ENCODE measurements at places on chromosomes 3 and 15.

DNA sequence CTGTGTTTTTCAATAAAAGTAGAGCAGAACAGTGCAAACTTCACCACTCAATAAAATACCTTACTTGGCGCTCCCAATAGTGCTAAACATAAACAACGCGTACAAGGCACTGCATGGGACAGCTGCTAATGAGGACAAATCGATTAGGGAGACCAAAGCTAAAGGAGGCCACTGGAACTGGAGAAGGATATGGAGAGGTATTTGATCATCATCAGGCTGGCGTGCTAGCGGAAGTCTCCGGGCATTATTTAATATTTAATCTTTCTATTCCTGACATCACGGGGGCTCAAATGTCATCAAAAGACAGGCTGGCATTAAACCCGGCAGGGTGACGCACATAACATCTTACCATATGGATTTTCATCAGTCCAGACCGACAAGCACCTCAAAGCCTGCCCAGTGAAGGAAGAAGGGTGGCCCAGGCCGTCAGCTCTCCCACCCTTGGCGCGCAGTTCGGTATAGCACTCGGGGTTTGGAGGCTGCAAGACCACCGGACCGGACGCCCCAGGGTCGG, 604 bp downstream of the CCPG1 start:
- DNase-seq: no peak
- no peaks in the 10 kb centered on the region for H3K36me3 ChIP-seq
- H3K4me1 ChIP-seq: peaks cover 44% of the 10 kb centered on the region

GRCh38 chr3:45109771-45110508, 36.2 kb downstream of the CDCP1 start:
- H3K4me1 ChIP-seq: peaks cover 13% of the 10 kb centered on the region
- H3K4me3 ChIP-seq: no peak overlapping the region
- H3K36me3 ChIP-seq: peaks cover 21% of the 10 kb centered on the region
- DNase-seq: no peak
- H3K27me3 ChIP-seq: no peaks in the 10 kb centered on the region

DNA sequence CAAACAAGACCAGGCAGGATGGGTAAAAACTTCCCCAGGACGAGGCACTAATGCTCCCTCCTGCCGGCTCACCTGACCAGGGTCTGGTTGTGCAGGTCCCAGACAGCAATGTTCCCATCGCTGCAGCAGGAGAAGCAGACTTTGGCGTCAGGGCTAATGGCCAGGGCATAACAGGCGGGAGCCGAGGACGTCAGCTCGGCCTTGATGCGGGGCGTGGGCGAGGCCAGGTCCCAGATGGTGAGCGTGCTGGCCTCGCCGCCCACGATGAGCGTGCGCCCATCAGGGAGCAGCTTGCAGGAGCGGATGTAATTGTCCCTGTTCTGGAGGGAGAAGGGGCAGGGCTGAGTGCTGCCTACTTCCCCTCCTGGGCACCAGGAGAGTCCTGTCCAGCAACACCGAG, 43.4 kb downstream of the TLE3 start:
- DNase-seq: peak; percentile 50
- H3K36me3 ChIP-seq: peaks cover 100% of the 10 kb centered on the region
- no peak overlapping the region for H3K4me3 ChIP-seq
- no peak overlapping the region for H3K27ac ChIP-seq
- H3K4me1 ChIP-seq: no peaks in the 10 kb centered on the region

- no peak overlapping the region for H3K27ac ChIP-seq
- DNase-seq: no peak
- H3K36me3 ChIP-seq: no peaks in the 10 kb centered on the region
- H3K27me3 ChIP-seq: no peaks in the 10 kb centered on the region
Measured at GRCh38 chr3:178618896-178619295, 82.7 kb downstream of the KCNMB2 start.

DNA sequence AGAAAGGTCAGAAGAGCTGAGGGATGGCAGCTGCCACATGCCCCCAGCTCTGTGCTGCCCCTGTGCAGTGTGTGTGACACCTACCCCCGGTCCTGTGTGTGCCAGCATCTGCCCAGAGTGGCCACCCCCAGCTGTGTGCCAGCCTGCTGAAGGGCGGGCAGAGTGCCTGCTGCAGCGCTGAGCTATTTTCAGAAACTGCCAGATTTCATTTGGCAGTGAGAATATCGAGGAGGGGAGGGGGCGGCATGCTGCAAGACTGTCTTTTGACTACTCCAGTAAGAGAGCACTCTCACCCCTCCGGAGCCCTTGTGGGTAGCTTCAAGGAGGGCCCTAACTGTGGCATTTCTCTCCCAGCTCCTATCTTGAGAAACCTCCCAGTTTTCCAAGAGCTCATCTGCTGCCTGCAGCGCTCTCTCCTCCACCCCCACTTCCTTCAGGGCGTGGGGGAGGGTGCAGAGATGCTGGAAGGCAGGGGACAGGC, 25.2 kb upstream of the DOCK3 start:
- no peak overlapping the region for H3K4me3 ChIP-seq
- peaks cover 46% of the 10 kb centered on the region for H3K36me3 ChIP-seq
- no peak overlapping the region for H3K27ac ChIP-seq
- no peaks in the 10 kb centered on the region for H3K27me3 ChIP-seq
- DNase-seq: no peak

DNA sequence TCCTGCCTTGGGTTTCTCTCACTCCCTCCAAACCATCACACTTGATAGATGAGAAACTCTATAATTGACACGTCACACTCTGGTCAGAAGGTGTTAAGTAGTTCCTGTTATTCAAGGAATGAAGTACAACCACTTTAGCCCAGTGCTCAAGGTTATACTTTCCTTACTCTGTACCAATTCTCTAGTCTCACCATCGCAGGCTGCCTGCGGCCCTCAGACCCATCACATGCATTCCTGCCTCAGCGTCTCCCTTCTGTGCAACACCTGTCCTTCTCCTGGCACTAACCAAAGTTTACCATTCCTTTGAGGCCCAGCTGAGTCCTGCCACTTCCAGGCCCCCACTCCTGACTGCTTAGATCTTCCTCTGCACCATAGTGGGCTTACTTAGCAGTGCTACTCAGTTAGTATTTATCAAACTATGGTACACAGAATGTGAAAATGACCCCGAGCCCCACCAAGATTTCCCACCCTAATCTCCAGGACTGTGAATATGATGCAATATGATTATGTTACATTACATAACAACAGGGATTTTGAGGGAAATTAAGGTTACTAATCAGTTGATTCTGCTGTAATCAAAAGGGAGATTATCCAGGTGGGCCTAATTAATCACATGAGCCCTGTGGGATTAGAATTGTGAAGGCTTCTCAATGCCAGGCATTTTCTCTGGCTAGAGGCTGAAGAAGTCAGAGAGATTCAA, 36.2 kb downstream of the SPINK8 start:
- no peaks in the 10 kb centered on the region for H3K27me3 ChIP-seq
- peaks cover 60% of the 10 kb centered on the region for H3K36me3 ChIP-seq
- H3K4me1 ChIP-seq: peaks cover 24% of the 10 kb centered on the region
- H3K27ac ChIP-seq: no peak overlapping the region

DNA sequence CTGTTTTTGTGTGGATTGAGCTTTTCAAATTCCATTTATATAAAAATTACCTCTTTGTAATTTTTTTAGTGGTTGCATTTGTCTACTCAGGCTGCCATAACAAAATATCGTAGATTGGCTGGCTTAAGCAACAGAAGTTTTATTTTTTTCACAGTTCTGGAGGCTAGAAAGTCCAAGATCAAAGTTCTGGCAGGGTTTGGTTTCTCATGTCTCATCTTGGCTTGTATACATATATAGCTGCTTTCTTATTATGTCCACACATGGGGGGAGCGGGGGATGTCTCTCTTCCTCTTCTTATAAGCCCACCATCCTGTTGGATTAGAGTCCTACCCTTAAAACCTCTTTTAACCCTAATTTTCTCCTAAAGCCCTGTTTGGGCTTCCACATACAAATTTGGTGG, 28.5 kb downstream of the MGA start:
- H3K27ac ChIP-seq: no peak overlapping the region
- peaks cover 11% of the 10 kb centered on the region for H3K4me1 ChIP-seq
- H3K27me3 ChIP-seq: no peaks in the 10 kb centered on the region
- no peak for DNase-seq

- no peak for DNase-seq
- no peaks in the 10 kb centered on the region for H3K36me3 ChIP-seq
- no peaks in the 10 kb centered on the region for H3K4me1 ChIP-seq
- no peak overlapping the region for H3K27ac ChIP-seq
Measured at GRCh38 chr15:34837246-34838016, 42.1 kb upstream of the ACTC1 start.

- H3K36me3 ChIP-seq: no peaks in the 10 kb centered on the region
- no peaks in the 10 kb centered on the region for H3K27me3 ChIP-seq
- no peak overlapping the region for H3K4me3 ChIP-seq
- DNase-seq: no peak
Measured at GRCh38 chr15:39823634-39824033, 41.0 kb upstream of the FSIP1 start.

GRCh38 chr3:101879102-101879501, 29.8 kb downstream of the NFKBIZ start:
- peaks cover 24% of the 10 kb centered on the region for H3K4me1 ChIP-seq
- H3K36me3 ChIP-seq: no peaks in the 10 kb centered on the region
- no peaks in the 10 kb centered on the region for H3K27me3 ChIP-seq
- H3K4me3 ChIP-seq: no peak overlapping the region
- no peak for DNase-seq
- peak overlapping the region; percentile 38 for H3K27ac ChIP-seq

DNA sequence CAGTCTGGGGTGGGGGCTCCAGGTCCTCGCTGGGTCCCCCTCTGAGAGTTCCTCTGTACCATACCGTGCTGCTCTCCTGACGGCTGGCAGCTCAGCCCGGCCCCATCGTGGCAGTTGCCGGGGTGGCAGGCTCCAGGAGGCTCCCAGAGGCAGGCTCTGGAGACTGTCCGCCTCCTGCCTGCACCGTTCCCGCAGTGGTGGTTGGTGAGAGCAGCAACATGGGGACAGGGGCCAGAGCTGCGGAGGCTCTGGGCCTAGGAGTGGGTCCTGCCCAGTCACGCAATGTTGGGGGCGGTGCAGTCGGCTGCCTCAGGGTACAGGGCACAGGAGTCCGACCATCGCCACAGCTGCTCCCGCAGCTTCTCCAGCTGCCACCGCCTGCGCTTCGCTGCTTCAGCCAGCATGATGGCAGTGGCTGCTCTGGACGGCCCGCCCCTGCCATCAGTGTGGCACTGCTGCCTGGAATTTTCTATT, 492.7 kb downstream of the AGBL1 start:
- no peak overlapping the region for H3K4me3 ChIP-seq
- no peak for DNase-seq
- H3K36me3 ChIP-seq: no peaks in the 10 kb centered on the region
- no peaks in the 10 kb centered on the region for H3K4me1 ChIP-seq

DNA sequence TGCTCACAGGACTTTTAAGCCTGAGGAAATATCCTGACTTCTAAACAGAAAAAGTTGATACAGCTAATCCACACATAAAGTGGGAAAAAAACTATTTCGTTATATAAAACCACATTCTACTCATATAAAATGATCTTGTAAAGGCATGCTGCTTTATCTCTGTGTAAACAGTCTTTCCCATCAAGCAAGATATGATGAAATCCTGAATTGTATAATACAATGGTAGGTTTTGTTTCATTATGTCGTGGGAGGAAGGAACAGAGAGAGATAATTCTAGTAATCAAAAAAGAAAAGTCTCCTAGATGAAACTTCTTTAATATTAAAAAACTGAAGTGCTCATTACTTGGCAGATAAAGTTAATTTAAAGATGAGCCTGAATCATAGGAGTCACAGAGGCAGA, 92.6 kb upstream of the SNTN start:
- DNase-seq: no peak
- H3K36me3 ChIP-seq: no peaks in the 10 kb centered on the region
- H3K27me3 ChIP-seq: no peaks in the 10 kb centered on the region
- H3K27ac ChIP-seq: no peak overlapping the region
- no peaks in the 10 kb centered on the region for H3K4me1 ChIP-seq

DNA sequence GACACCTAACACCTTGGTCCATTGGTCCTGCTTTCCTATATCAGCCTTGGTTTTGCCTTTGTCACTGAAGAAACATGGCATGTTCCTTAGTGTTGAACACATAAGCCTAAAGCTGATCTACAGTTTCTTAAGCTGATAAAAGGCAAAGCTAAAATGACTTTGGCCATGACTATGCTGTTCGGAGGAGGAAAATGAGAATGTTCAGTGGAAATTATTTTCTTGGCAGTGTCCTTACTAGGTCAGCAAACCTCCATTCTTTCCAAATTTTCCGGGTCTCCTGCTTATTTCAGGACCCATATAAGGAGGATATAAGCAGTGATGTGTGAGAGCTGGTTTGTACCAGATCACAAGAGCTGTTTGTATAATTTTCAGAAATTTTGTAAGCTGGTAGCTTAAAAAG, 832.9 kb upstream of the CFAP20DC start:
- no peak overlapping the region for H3K27ac ChIP-seq
- H3K4me1 ChIP-seq: peaks cover 9% of the 10 kb centered on the region
- H3K4me3 ChIP-seq: no peak overlapping the region
- H3K27me3 ChIP-seq: no peaks in the 10 kb centered on the region
- no peaks in the 10 kb centered on the region for H3K36me3 ChIP-seq

DNA sequence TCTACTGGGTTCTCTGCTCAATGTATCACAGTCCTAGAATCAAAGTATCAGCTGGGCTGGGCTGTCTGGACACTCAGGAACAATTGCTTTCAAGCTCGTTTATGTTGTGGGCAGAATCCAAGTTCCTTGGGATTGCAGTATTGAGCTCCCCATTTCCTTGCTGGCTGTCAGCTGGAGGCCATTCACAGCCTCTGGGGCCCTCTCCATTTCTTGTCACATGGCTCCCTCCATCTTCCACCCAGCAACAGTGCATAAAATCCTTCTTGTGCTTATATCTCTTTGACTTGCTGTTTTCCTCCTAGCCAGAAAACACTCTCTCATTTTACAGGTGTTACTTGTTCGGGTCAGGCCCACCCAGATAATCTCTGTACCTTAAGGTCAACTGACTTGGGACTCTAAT, 363.5 kb downstream of the IGSF11 start:
- H3K4me3 ChIP-seq: no peak overlapping the region
- no peak overlapping the region for H3K27ac ChIP-seq
- H3K27me3 ChIP-seq: no peaks in the 10 kb centered on the region
- H3K4me1 ChIP-seq: no peaks in the 10 kb centered on the region
- DNase-seq: no peak

- no peaks in the 10 kb centered on the region for H3K27me3 ChIP-seq
- no peaks in the 10 kb centered on the region for H3K4me1 ChIP-seq
- H3K4me3 ChIP-seq: no peak overlapping the region
- no peaks in the 10 kb centered on the region for H3K36me3 ChIP-seq
- no peak overlapping the region for H3K27ac ChIP-seq
Measured at GRCh38 chr3:31116651-31117050, 222.2 kb upstream of the GADL1 start.

DNA sequence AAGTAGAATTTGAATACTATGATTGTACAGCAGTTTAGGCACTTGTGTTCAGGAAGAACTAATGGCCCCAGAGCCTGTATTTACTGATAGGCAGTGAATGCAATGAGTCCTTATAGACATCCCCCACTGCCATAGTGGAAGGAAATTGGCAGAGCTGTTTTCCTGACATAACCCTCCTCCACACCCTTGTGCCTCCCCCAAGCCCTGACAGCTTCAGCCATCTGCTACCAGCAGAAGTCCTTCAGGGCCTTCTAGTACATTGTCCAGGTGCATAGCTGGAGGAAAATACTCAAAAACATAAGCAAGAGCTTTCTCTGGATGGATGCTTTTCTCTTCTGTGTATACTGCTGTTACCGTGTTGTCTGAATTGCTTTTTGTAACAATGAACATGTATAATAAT, 20.6 kb downstream of the ARHGAP31 start:
- DNase-seq: no peak
- no peaks in the 10 kb centered on the region for H3K27me3 ChIP-seq
- H3K4me3 ChIP-seq: no peak overlapping the region

- H3K27ac ChIP-seq: no peak overlapping the region
- H3K4me1 ChIP-seq: no peaks in the 10 kb centered on the region
- H3K4me3 ChIP-seq: no peak overlapping the region
- no peaks in the 10 kb centered on the region for H3K36me3 ChIP-seq
- no peak for DNase-seq
Measured at GRCh38 chr3:80234706-80235105, 466.9 kb upstream of the ROBO1 start.

- H3K4me3 ChIP-seq: no peak overlapping the region
- no peaks in the 10 kb centered on the region for H3K27me3 ChIP-seq
- DNase-seq: no peak
Measured at GRCh38 chr3:8794247-8794646, 24.8 kb upstream of the OXTR start.

Data from suprapubic skin (tissue), 4 donors.